Midbrain (tissue), 1 donor: ENCODE measurements at places on chromosomes 6 and 20.

DNA sequence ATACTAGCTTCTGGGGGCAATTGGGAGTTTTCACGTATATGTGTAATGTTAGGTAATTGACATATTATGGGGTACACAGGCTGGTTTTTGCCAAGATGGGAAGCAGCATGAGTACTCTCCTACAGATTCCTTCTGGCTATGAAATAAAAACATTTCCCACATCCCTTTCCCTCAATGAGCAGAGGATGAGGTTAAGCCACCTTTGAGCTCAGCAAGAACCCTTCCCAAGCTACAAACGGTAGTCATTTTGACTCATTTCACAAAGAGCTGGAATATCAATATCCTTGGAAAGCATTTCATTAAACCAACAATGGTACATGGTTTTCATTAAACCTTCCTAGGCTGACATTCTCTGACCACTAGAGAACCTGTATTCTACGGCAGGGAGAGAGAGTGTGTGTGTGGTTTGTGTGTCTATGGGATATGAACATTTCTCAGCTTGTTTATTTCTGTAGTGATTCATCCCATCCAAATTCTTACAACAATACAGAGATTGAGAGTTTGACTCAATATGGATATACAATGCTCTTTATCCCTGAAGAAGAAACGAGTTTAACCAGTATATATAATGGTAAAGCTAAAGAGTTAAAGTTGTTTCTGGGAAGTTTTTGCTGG lies 119.5 kb downstream of the ARHGAP18 start:
- DNase-seq: no peak

- DNase-seq: no peak
These were observed 21.3 kb downstream of the RBM38 start for GRCh38 chr20:57412347-57413029.

DNA sequence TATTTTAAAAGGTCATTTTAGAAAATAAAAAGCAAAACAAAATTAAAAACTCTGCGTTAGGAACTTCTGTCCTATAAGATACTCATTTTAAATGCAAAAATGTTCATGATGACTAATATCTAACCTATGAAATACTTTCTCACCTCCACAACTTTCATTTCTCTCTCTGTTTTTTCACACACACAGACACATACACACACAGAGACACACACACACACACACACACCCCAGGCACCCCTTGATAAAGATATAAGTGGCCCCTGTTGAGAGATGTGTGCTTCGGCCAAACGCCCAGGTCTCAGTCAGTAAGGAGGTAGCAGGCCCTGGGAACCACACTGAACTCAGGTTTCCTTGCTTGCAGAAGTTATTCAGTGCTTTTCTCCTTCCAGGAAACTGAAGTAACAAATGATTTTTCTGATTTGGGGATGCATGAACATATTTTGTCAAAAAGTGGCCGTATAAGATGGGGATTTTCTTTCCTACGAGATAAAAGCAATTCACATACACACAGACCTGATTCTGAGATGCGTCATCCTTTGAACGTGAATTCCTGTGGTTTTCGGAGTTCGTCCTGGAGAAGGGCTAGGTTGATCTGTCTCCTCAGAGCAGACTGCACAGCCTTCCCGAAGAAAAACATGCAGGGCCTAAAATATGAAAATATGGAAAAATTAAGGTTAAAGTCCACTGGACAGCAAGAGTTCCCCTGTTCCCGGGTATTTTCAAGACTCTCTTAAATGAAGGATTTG lies 306.8 kb upstream of the FOXQ1 start:
- no peak for DNase-seq

GRCh38 chr6:152078001-152078400 lies 270.5 kb downstream of the ESR1 start:
- no peak for DNase-seq

DNA sequence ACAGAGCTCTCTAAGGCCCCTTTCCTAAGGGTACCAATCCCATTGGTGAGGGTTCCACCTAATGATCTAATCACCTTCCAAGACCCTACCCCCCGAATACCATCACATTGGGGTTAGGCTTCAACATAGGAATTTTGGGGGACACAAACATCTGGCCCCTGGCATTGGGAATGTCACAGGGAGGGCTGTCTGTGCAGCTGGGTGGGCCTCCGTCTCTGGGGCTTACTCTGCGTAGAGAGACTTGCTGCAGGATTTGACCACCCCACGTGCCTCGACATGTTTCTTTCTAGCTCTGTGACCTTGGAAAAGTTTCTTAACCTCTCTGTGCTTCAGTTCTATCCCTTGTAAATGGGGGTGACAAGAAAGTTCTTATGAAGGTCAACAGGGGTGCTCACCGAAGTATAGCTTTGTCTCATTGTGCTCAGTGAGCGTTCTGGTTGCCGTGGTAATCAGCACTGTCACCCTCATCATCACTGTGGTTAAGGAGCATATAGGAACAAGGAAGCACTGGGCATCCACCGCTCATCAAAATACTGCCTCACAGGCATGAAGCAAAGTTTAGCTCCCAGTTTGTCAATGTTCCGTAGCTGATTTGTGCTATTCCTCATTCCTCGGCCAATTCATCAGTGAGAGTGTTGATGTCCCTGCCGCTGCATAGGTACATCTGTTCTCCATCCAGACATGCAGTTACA lies 152.8 kb downstream of the SYCP2 start:
- DNase-seq: no peak

GRCh38 chr6:21185861-21186478 lies 407.6 kb upstream of the SOX4 start:
- DNase-seq: no peak

DNA sequence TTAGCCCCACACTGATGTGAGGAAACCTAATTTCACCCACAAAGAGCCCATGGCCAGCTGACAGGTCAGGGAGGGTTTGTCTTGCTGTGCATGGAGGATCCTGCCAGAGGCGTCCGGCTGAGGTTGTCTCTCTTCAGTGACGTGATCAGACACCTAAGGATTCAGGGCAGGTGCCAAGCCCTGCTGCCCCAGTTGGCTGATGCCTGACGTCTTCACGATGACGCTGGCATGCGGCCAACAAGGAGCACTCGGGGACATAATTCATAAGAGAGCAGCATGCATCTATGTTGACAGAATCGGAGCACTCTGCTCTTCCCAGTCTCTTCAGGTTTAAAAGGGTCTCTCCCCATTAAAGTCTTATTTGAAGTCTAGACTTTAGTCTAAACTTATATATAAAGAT lies 47.8 kb downstream of the PSMB1 start:
- no peak for DNase-seq

DNA sequence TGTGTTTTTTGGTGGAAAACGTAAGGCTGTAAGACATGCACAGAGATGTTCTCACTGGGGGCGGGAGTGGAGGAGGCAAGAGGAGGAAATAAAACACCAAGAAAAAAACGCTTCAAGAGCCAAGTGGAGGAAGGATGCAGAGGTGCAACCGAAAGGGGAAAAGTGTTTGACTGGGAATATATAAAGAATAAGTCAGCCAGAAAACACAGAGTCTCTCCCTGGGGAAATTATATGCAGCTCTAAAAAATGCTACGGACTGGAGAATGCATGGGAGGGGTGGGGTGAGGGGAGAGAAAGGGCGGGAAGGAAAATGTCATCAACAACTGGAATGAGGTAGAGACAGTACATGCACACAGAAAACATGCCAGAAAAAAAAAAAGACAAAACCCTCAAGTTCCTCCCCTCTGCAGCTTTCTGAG lies 133.5 kb downstream of the SCML4 start:
- DNase-seq: no peak

DNA sequence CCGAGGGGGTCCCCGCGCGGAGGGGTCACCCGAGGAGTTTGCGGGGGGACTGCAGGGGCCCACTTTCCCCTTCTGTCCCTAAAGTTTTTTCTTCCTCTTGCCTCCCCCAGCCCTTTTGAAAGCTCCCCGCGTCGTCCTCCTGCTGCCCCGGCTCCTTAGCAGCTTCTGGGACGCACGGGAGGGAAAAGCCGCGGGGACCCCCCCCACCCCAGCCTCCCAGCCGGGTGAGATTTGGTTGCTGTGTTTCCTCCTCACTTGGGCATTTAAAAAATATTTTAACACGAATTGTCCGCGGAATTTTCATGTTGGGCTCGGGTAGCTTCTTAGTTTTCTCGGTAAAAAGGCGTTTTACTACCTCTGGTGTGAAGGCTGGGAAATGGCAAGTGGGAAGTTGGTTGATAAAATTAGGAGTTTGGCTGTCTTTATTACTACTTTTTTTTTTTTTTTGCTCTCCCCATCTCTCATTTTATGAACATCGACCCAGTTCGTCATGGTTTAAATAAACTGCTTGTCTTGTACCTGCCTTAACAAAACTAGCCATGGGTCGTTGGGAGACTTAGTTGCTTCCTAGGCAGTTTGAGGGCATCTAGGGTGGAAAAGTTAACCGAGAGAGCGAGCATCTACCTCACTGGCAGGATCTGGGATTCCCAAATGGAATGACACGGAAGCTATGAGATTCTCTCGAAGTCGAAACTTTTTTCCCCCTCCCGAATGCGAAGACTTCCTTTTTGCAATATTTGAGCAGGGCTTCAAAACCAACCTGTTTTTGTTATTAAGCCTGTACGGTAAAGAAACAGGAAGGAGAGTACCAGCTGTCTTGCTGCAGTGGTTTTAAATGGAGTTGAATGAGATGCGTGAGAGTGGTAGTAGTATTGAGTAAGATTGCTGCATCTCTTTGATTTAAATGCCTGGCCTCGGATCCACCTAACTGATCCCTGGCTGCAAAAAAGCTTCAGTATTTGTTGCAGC lies 868 bp downstream of the NCOA3 start:
- DNase-seq: peak; percentile 42

- no peak for DNase-seq
These were observed 19.2 kb downstream of the AAR2 start for GRCh38 chr20:36255445-36255844.

DNA sequence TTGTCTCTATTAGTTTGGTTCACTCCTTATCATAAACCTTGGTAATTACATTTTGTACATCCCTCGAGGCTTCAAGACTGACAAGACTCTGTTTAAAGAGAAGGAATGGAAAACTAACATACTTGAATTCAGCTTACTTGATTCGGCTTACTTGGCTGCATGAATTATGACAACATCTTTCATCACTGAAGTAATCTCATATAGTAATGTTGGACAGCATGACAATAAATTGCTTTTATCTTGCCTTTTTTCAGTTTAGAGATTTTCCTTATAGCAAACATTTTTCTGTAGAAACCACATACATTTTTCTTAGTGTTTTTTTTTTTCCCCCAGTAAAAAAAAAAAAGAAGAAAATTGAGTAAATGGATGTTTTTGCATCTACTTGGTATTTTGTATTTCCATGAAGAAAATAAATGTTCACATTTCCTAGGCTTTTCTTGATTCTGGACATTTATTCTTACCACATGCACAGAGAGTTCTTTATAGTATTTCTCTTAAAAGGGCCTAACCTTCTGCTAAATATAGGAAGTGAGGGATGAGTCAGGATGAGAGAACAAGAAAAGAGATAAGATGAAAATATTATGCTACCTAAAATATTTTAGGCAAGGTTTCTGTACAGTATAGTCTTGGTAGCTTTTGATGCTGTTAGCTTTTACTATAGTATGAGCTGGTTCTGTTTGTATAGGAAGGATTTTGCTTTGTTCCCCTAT lies 101.0 kb upstream of the HDGFL1 start:
- no peak for DNase-seq

DNA sequence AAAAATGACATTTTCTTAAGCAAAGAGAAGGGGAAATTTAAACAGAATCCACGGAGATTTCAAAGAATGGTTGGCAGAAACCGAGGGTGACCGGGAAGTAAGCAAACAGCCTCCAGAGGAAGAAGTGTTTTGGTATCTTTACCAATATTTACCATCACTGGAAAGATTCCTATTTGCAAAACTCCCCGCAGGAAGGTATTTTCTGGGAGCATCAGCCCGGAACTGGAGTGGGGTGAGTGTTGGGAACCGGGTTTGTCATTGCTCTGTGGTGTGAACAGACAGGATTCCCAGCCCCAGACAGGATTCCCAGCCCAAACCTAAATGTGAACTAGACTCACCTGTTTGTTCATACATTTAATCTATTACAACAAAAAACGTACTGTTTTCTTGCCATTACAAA lies 19.2 kb upstream of the DACT2 start:
- DNase-seq: no peak

DNA sequence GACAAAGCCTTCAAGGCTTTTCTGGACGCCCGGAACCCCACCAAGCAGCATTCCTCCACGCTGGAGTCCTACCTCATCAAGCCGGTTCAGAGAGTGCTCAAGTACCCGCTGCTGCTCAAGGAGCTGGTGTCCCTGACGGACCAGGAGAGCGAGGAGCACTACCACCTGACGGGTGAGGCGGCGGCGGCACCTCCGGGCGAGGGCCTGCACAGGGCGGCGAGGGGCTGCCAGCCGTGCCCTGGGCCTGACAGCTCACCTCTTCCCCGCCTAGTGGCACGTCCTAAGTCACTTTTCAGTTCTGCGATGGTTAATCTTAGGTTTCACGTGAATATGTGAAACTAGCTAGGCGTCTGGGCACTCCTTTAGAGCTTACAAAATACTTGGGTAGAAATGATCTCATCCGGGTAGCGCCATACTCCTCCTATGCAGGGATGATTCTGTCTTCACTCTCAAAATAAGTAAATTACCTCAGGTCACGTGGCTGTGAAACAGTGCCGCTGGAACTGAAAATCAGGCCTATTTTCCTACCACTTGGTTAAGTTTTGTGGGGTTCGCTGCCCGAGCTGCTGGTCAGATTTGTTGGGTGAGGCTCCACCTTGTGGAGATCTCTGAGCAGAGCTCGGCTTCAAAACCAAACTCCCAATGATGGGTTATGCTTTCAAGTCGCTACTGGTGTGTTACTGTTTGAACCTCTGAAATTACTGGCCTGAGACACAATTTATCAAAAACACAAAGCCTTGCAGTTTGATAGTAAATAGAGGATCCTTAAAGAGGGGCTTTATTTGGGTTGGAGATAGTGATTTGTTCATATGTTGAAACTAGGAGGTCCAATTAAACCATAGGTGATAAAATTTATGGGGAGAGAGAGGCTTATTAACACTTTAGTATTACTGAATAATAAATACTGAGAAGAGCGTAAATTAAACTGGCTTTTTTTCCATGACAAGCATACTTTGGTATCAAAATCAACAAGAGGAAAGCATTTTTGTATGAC lies 15.5 kb upstream of the CLDN20 start:
- DNase-seq: peak; percentile 66

DNA sequence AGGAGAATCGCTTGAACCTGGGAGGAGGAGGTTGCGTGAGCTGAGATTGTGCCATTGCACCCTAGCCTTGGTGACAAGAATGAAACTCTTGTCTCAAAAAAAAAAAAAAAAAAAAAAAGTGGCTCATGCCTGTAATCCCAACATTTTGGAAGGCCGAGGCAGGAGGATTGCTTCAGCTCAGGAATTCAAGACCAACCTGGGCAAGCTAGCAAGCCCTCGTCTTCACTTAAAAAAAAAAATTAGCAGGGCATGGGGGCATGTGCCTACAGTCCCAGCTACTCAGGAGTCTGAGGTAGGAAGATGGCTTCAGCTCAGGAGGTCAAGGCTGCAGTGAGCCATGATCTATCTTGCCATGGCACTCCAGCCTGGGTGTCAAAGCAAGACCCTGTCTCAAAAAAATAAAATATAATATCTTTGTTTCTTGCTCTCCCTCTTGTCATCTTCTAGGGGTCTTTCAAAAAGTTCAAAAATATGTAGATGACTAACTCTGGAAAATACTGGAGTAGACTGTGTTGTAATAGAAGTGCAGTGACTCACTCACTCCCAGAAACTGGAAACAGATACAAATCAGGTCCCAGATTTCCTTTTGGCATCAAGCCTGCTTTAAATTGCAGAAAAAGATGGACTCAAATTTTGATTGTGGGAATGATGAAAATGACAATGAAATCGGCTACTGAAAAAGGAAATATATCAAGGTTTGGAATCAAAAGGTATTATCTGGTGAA lies 2.8 kb upstream of the GINM1 start:
- DNase-seq: no peak

- DNase-seq: no peak
These were observed 96.7 kb downstream of the TOX2 start for GRCh38 chr20:44011251-44011940.
